ENCODE measurements at places on chromosomes 16 and 17.

DNA sequence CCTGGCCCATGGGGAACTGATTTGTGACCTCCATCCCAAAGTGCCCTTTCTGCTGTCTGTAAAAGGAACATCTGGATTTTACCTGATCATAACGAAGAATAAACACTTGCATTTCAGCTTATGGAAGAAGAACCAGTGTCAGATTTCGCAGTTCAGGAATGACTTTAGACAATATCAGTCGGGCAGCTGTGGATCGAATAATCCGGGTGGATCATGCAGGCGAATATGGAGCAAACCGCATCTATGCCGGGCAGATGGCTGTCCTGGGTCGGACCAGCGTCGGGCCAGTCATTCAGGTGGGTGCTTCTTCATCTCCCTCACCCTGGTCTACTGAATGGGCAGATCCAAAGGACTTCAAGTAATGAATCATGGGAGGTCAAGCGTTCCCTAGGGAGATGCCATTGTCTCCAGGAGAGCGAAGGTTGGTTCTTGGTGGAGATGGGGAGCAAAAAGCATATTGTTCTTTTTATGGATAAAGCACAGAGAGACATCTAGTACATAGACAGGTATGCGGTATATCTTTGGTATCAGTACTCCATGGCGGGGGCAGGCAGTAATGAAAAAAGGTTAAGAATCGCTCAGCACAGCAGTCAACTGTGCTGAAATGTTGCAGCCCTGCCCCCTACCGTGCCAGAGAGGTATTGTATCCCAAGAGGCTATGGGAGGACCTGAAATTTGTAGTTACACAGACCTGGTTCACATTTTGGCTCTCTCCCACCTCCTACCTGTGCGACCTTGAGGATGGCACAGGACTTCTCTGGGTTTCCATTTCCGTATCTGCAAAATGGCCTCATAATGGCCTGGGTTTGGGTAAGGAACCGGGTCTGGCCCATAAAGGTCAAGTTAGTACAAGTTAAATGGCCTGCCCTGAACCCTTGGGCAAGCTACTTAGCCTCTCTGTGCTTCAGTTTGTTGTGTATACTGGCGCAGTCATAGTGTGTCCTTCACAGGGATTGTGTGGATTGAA is 4.7 kb downstream of the COQ7 start:
- peak; percentile 68 for DNase-seq

- DNase-seq: peak; percentile 93
These were observed at the start of gene MIEF2 for GRCh38 chr17:18260332-18261145. Gene MIEF2, plus strand, starts transcription at chr17:18260662. Its CDS starts 2,059 bp downstream, at chr17:18262721.

DNA sequence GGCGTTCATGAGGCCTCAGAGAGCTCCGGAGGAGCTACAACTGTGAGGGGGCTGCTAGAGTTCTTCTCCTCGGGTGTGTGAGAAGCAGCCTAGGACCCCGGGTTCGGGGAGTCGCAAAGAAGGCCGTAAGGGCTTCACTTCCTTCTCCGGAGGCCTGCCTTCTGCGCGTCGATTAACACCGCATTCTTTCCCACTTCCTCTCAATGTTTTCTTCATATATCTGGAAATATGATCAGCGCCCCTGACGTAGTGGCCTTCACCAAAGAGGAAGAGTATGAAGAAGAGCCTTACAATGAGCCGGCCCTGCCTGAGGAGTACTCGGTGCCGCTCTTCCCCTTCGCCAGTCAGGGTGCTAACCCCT is 449 bp downstream of the SMCR8 start:
- DNase-seq: no peak

DNA sequence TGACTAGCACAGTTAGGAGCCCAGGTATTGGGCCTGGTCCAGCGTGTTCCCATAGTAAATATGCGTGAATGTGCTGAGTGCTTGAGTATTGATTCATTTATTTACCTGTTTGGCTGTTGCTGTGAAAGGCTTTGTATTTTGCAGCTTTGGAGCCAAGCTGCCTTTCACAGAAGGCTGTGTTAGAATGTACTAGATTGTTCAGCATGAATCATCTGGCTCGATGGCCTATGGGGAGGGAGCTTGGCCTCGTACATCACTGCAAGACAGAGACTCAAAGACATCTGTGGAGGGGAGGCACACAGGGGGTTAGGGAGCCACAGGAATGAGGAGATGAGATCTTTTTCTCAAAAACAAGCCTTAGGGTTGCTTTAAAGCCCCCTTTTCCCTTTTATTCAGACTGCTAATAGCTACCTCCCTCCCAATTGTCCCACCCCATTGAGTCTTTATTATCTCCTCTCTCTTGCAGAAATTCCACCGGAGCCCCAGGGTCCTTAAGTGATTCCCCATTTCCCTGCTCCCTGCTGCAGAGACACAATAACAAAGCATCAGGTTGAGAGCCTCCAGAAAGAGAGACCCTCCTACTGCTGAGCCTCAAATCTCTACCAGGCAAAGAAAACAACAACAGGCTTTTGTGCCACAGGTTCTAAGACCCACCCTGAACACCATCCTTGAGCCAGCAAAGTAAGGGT is 307.2 kb downstream of the ABCC12 start:
- DNase-seq: no peak

DNA sequence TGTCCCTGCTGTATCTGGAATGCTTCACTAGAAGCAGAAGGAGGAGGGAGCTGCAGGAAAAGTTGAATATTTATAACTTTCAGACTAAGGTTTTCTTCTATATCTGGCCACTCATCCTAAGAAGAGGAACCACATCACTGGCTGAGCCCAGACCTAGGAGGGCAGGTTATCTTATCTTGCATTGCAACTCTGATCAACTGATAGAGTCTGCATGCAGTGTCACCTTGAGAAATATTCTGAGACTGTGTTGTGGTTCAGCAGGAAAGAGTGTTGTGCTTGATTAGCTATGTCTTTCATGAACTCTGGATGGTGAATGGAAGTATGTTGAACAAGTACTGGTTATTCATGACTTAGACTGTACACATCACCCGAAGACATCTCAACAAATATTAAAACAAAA is 460.0 kb downstream of the TOX3 start:
- DNase-seq: no peak

DNA sequence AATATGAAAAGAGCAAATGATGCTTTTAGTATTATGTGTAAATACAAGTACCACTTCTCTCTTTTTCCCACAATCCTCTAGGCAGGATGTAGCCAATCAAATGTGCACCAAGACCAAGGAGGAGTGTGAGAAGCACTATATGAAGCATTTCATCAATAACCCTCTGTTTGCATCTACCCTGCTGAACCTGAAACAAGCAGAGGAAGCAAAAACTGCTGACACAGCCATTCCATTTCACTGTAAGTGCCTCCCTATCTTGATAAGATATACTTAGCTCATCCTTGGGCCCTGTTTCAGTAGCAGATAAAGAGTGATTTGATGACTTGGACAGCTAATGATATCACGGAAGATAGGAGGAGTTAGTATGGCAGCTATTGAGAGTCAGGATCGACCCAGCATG is 33.7 kb downstream of the TADA2A start:
- DNase-seq: no peak

DNA sequence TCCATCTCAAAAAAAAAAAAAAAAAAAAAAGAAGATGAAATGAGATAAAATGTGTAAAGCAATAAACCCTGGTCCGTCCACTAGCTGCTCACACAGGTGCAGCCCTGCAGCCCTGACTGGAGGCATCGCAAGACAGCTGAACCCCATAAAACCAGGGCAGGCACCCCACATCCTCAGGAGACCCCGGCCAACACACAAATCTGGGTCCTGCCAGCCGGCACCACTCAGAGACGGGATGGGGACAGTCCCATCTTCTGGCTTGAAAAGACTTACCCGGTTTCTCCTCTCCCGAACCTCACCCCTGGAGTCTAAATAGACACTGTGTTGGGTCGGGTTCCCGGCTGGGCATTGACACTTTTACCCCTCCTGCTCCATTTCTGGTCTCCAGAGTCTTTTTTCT is 52.7 kb upstream of the TNRC6C start:
- DNase-seq: no peak

- no peak for DNase-seq
These were observed 20.2 kb downstream of the IL21R start for GRCh38 chr16:27421961-27422740.

DNA sequence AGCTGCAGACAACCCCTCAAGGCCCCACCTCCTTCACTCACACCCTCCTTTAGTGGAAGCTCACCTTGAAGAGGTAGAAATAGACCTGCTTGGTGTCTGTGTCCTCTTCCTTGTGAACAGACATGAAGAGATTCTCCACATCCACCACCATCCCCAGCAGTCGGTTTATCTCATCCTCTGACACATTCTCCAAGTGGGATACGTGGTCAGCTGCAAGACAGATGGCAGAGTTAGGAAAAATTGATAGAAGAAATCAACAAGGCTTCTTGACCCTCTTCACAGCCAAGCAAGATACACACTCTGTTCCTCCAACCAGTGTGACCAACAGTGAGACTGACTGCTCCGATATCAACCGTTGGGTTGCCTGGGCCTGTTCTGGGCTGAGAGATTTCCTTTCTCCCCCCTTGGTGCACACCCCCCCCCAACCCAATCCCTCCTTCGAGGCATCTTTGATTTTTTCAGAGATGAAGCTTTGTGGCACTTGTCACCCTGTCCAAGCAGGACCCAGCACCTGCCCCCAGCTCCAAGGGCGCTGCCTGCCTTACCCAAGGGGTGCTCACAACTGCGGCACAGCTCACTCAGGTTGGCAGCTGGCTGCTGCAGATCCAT is 902 bp downstream of the KAT2A start:
- no peak for DNase-seq

- no peak for DNase-seq
These were observed 276.0 kb downstream of the GRIN2A start for GRCh38 chr16:9906218-9906617.

GRCh38 chr16:72612718-72613117 is 435.2 kb downstream of the ZFHX3 start:
- DNase-seq: no peak

DNA sequence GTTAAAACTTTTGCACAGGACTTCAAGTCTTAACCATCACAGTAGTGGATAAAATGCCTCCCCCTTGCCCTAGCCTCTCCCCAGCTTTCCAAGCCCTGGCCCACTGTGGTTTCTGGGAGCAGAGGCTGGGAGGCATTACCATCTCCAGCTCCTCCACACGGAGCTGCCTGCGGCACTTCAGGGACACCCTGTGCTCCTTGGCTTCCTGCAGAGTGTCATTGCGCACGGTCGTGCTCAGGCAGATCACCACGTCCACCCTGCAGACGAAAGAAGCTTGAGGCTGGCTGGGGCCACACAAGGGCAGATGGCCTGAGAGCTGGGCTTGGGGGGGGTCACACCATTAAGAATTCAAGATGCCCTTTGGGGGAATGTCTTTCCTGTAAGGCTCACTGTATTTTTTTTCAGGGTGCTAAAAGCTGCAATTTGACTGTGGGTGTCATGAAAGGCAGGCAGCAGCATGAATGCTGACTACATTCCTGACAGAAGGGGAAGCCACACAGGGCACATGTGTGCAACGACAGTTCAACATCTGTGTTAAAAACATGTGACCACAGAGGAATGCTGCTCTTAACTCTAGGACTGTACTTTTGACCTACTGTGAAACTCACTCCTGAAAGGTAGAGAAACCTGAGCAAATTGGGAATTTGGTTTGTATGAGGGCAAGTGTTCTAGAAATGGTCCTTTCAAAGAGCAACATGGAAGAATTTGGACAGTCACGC is 47.7 kb upstream of the CLEC18B start:
- DNase-seq: no peak

- DNase-seq: peak; percentile 66
These were observed 18.0 kb downstream of the CD7 start for GRCh38 chr17:82299452-82299851.

GRCh38 chr16:79605999-79606398 is 5.5 kb upstream of the MAF start:
- no peak for DNase-seq

DNA sequence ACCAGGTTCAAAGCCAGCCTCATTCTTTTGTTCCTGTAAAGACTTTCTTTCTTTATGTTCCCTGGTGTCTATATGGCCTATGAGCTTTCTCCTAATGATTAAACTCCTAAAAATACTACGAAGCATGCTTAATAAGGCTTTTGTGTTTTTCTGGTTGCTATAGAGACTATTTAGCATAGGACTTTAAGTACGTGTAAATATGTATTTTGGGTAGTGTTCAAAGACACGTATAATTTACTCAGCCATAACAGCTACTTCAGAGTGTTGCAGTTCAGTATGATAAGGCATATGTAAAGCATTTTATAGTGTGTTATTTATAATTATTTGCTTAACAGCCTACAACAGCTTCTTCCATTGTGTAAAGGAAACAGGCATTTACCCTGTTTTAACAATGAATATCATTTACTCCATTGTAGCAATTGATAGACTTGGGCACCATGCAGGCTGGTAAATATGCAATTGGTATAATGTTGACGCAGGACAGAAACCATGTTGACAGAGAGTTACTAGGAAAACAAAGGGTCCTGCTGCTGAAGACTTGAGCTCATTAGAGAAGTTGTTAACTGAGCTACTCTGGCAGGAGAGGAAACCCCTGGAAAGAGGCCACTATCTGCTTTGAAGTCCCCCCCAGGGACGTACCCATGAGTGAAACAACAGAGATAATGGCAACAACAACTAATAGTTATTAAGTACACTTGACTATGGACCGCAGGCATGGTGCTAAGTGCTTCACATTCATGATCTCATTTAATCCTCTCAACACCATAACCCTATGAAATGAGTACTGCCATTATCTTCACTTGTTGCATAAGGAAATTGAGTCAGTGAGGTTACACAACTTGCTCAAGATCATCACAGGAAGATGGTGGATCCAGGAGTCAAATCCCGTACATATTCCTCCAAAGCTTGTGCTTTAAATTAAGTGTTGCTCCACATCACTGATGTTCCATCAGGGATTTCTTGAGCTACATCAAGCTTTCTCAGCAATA is 342.2 kb upstream of the DYNLRB2 start:
- no peak for DNase-seq

DNA sequence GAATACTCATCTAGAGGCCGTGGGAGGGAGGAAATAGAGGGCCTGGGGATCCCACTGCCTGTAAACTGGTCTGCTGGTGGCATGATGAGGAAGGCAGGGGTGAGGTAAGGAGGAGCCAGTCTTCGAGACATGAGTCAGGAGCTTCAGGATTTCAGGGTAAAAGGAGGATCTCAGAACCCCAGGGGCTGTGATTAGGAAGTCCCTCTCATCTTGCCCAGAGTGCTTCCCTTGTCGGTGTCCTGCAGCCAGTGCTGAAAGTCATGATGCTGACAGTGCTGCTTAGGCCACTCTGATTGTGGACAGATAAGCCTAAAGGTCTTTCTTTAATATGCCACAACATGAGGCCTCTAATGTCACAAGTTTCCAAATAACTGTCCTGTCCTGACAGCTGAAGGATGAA is 29.6 kb downstream of the COG4 start:
- DNase-seq: no peak

- no peak for DNase-seq
These were observed 10.9 kb upstream of the ARHGAP23 start for GRCh38 chr17:38417210-38417951.

GRCh38 chr17:31688701-31689100 is 170.3 kb downstream of the COPRS start:
- DNase-seq: no peak

DNA sequence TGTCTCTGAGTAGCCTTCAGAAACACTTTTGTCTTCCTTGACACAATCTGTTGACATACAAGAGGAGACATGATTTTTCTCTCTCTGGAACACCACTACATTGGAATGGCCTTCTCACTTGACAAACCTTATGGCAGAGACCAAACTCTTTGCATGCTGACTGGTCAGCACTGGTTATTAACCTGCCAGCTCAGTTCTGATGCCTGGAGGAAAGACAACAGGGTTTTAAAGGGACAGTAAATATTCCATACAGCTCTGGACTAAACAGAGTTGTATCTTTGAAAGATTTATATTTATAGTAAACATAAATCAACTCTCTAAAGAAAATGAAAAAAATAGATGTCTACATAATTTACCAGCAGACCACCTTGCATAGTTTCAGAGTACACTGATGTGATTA is 1139.1 kb upstream of the CDH8 start:
- no peak for DNase-seq

GRCh38 chr16:23027386-23027785 is 121.9 kb downstream of the USP31 start:
- no peak for DNase-seq

Measured in stimulated activated naive CD8-positive, alpha-beta T cell treated with anti-CD3 and anti-CD28 coated beads, Interleukin-15, Interleukin-2, amounts not matched to agents 100 U/mL and 50 U/mL, for 24 hours (primary cell).